ENCODE measurements at places on chromosomes 12 and 14.
A peak's percentile ranks its signal among the peaks of the same experiment; 100 is the strongest.

DNA sequence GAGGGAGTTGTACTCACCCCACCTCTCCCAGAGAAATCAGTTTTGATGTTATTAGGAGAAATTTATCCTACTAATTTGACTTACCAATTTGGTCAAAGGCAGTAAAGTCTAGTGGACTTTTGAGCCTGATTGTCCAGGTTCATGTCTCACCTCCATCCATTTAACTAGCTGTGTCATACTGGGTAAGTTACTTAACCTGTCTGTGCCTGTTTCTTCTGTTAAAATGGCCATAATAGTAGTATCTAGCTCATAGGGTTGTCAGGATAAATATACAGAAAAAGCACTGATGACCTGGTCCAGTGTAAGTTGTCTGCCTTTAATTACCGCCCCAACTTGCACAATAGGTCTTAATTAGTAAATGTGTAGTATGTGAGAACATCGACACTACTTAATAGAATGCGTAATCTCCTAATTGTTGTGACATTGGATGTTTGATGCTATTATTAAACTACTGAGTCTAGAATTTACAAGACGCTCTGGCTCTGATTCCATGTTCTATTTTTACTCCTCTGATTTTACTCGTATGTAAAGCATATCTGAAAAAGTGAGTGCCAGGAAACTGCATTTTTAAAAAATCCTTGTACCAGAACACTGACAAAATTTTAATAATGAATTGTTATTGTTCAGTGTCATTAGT lies 1.5 kb downstream of the RAB21 start:
- DNase-seq, result no peak

- DNase-seq, result no peak
These were observed 201.6 kb downstream of the ATP23 start for GRCh38 chr12:58142991-58143390.

DNA sequence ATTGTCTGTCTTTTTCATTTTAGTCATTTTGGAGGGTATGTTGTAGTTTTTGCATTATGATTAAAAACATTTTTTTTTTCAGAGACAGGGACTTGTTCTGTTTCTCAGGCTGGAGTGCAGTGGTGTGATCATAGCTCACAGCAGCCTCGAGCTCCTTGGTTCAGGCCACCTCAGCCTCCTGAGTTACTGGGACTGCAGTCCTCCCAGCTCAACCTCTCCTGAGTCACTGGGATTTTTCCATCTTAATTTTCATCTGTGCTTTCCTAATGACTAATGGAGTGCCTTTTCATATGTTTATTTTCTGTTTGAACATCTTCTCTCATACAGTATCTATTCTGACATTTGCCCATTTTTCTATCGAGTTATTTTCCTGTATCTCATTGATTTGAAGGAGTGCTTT lies 52.6 kb downstream of the DYRK2 start:
- peak; percentile 70 for DNase-seq

GRCh38 chr14:85519661-85520305 lies 10.2 kb upstream of the FLRT2 start:
- no peak for DNase-seq

DNA sequence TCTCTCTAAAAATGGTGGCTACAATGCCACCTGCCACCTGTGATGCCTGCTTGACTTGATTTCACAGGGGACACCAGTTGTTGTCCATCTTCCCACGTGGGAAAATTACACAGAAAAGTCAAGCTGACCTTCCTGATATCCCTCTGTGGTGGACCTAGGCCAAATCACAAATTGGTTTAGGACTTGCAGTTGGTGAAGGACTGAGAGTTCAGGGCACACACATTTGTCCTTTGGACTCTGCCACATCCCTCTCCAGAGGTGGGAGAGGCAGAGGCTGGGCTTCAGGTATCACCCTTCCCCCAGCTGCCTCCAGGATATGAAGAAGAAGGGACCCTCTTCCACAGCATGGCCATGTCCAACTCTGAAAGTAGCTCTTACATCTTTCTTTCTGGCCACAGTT lies 55.6 kb upstream of the NOS1 start:
- DNase-seq, result no peak

DNA sequence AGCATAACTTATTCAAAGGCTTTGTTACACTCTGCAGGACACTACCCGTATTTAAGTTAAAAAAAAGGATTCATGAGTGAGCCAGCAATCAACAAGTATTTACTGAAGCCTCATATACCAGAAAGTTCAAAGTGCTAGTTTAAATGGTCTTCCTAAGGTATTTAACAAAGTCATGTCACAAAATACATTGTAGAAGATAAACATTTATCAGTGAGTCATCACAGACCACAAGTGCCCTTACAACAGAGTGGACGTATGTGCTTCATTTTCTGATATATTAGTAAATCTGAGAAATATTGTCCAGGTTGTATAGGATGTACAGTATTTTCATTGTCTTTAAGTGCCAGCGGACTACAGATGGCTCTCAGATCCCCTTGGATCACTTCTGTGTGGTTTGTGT lies 24.2 kb downstream of the FLRT2 start:
- peak; percentile 31 for DNase-seq

DNA sequence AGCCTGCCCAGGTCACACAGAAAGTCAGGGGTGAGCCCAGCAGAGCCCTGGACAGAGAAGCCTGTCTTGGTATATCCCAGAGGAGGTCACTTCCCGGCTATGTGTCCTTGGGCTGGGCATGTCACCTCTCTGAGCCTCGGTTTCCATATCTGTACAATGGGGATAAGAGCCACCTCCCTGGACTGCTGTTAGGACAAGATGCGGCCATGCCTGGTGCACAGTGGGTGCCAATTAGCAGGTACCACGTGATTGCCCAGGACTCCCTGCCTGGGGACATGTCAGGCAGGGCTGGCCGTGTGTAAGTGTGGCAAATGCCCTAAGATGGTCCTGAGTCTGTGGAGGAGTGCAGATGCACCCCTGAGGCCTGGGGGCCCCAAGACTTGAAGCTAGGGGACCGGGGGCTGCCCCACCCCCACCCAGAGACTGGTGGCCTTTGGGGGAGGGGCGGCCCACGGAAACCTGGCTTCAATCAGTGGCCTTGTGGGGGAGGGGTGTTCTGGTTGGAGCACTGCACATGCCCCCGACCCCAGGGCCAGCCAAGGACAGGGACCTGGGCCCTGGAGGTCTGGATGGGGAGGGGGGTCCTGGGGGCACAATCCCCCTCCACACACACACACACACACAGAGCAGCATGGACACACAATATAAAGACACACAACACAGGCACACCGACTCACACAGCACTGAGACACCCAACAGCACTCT lies 878 bp downstream of the TMEM119 start:
- DNase-seq, result no peak

GRCh38 chr14:50531595-50532501 lies 521 bp downstream of the MAP4K5 start:
- peak; percentile 64 for DNase-seq

- no peak for DNase-seq
These were observed 114.3 kb downstream of the PPM1A start for GRCh38 chr14:60363275-60363674.

GRCh38 chr12:52257074-52257551 lies 17.3 kb upstream of the KRT86 start:
- DNase-seq, result no peak

- peak; percentile 26 for DNase-seq
These were observed 275.3 kb downstream of the EGLN3 start for GRCh38 chr14:33675415-33676130.

GRCh38 chr14:98868866-98869265 lies 403.1 kb downstream of the BCL11B start:
- no peak for DNase-seq

GRCh38 chr12:2288001-2288400 lies 235.2 kb downstream of the CACNA1C start:
- peak; percentile 78 for DNase-seq

DNA sequence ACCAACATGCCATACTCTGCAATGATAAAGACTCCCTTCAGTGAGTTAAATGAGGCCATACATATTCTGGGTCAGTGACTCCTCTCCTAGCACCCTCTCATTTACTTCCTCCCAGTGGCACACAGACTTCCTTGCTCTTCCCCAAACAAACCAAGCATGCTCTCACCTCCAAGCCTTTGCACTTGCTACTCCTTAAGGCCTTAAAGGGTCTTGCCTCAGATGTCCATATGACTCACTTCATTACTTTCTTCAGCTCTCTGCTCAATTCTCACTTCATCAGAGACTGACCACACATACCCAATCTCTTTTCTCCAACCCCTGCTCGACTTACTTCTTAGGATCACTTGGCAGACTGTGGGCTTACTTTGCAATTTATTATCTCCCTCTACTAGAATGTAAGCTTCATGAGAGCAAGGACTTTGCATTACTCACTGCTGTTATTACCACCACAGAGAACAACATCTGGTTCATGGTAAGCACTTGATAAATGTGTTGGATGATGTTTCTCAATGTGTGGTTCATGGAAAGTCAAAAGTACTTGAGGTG lies 22.8 kb downstream of the DDX24 start:
- DNase-seq, result no peak

DNA sequence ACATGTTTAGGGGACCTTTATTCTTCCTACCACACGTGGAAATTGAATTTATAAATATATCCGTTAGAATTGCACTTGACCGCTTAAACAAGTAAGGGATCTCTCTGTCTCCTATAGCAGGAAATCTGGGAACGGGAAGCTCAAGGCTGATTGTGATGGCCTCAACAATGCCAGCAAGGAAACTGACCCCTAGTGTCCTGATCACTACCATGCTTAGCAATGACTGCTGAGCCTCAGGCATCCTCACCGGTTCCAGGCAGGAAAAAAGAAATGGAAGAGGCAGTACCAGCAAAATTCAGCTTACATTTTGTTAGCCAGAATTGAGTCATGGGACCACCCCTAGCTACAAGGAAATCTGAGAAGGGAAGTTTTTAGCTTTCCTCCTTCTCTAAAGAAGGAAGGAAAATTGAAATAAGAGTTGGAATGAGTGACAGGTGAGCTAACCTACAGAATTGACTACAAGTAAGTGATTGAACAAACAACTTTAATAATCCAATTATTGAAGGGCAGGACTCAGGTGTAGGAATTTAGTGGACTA lies 43.9 kb upstream of the AMN1 start:
- DNase-seq, result no peak

GRCh38 chr12:91577586-91578539 lies 395.2 kb upstream of the DCN start:
- DNase-seq, result peak; percentile 43

- DNase-seq, result no peak
These were observed 279.6 kb downstream of the RERGL start for GRCh38 chr12:17810399-17810798.

- DNase-seq, result peak; percentile 82
These were observed at the start of gene DDHD1 for GRCh38 chr14:53152887-53153701. Gene DDHD1 (minus strand): TSS chr14:53153323. CDS start chr14:53153098, 225 bp downstream.

DNA sequence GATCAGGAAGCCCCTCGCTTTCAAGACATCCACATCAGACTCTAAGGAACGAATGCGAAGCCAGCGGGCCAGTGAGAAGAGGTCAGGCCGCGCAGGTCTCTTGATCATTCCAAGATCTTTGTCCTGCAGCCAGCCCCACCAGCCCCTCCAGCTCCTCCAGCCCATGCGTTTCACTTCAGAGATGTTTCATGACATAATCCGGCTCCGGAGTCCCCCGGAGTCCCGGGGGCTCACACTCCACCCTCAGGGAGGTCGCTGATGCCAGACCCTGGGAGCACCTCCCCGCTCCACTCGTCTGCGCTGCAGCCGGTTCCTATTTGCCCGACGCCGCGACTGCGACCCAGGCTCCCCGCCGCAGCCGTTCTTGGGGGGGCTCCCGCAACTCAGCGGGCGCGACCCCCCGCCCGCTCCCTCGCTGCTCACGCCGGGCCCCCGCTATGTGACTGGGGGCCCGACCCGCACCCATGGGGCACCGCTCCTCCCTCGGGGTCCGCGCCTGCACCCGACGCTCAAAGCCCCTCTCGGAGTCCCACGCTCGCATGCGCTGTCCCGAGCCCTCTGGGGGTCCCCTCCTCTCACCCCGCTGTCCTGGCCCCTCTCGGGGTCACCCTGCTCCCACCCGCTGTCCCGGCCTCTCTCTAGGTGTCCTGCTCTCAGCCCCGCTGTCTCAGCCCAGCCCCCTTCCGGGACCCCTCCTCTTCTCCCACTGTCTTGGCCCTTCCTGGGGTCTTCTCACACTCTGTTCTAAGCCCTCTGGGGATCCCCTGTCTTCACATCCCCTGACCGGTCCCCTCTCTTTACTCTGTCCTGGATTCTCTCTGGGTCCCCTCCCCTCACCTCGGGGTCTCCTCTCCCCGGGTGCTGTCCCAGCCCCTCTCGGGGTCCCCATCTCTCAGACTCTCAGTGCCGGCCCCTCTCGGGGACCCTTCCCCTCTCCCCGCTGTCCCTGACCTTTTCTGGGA lies 1.1 kb downstream of the TAOK3 start:
- peak; percentile 34 for DNase-seq

DNA sequence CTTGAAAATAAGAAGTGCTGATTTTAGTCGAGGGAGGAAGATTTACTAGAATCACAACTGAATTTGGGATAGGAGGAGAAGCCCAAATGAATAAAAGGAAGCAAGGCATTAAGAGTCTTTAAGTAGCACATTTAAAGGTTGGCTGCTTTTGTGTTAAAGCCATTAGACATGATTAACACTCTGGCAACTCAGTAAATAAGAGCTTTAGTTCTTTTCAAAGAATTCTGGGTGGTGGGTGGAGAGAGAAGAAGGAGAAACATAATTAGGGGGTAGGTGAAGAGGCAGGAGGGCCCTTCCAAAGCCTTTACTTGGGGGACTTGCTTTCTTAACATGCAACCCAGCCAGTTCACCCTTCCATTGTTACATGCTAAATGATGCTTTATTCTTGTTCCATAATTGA lies 284.6 kb upstream of the SEL1L start:
- no peak for DNase-seq

- no peak for DNase-seq
These were observed 109.0 kb upstream of the TMPO start for GRCh38 chr12:98406378-98406777.

DNA sequence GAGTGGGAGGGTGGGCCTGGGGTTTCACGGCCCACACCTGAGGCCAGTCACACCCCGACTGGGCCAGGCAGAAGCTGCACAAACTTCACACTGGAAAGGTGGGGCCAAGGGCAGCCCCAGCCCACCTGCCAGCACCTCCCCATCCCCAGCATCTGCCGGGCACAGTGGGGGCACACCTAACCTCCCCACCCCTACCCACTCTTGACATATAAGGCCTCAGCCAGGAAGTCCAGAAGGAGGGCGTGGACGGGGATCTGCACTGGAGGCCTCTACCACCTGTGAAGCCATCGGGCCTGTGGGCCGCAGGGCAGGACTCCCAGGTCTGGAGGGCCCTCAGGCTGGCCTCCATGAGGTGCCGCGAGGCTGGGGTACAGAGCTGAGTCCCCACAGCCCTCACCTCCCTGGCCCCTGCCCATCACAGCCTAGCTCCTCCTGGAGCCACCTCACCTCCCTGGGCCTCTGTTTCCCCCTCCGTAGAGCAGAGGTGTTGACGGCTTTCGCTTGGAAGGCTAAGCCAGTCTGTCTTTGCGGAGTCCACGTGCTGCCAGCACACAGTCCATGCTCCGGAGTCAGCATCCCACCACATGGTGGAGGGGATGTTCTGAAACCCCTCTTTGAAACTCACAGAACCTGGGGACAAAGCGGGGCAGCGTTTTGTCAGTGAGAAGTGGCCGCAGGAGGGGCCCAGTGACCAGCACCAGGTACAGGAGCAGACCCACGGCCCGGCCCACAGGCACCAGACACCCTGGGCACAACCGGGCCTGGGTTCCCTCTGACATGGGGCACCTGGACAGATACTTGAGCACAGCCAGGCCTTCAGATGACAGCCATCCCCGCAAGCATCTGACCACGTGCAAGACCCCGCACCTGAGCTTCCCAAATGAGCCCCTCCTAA lies 38.2 kb upstream of the INF2 start:
- no peak for DNase-seq

Data from mesenchymal stem cell (in vitro differentiated cells and primary cell).